Activated CD4-positive, alpha-beta T cell treated with anti-CD3 and anti-CD28 coated beads, Interleukin-2, Interleukin-4, amounts not matched to agents 100 ng/mL and 50 ng/mL, durations not matched to agents 16 hours and 8 hours (primary cell): ENCODE measurements at places on chromosomes 1 and 21.

- no peak for DNase-seq
These were observed 126.2 kb downstream of the EPHB2 start for GRCh38 chr1:22836850-22837249.

DNA sequence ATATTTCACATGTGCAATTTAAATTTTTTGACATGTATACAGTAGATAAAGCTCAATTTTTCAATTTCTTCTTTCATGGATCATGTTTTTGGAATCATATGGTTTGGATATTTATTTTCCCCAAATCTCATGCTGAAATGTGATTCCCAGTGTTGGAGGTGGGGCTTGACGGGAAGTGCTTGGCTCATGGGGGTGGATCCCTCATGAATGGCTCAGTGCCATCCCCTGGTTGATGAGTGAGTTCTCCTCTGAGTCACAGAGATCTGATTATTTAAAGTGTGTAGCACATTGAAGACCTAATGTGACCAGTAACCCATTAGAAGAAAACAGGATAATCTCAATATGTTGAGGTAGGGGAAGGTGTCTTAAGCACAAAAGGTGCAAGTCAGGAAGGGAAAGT is 9.1 kb upstream of the IFI16 start:
- DNase-seq: no peak

DNA sequence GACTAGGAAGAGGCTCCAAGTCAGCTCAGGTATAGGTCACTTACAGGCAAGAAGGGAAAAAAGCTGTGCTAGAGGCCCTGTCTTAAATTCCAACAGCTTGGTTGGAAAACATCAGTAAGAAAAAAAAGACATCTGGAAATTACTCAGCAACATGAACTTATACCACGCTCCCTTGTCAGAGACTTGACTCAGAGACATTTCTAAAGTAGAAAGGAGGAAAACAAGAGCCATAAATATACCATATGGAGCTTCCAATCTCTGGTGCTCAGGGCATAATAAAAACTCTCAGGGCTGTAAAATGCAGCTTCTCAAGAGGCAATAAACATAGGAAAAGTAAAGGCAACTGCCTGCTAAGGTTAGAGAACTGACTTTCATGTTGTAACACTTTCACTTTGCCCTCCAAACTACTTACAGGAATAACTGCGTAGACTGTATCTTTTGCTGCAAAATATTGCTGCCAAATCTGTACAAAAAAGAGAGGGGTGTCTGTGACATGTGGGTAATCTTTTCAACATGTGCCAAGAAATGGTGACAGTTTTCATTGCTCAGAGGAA is 14.7 kb downstream of the ATPAF1 start:
- no peak for DNase-seq

DNA sequence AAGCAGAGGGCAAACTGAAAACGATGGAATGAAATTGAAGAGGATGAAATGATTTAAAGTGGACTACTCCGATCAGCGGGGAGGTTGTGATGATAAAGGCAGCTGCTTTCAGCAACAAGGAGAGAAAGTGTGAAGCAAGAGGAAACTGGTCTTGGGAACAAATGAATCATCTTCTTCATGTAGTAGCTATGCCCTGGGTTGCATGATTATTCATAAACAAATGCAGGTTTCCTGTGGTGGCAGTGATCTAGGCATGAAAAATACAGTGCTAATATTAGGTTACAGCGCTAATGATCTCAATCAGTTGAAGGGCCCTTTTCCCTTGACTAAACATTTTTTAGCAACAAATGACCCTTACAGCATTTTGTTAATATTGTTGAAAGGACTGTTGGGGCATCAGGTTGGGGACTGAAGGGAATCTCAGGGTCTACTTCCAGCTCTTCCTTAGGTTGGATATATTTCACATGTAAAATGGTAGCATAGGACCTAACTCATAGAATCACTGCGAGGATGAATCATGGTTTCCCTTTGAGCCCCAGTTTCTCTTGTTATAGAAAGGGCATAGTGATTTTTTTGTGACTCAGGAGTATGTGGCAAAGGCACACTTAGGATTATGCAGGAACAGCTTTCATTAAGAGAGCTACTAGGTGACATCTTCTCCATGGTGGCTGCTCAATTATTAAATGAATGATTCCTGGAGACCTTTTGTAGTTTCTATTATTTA is 1.9 kb upstream of the ZFYVE9 start:
- peak; percentile 84 for DNase-seq

GRCh38 chr1:174963529-174964125 is 36.1 kb upstream of the CACYBP start:
- no peak for DNase-seq

DNA sequence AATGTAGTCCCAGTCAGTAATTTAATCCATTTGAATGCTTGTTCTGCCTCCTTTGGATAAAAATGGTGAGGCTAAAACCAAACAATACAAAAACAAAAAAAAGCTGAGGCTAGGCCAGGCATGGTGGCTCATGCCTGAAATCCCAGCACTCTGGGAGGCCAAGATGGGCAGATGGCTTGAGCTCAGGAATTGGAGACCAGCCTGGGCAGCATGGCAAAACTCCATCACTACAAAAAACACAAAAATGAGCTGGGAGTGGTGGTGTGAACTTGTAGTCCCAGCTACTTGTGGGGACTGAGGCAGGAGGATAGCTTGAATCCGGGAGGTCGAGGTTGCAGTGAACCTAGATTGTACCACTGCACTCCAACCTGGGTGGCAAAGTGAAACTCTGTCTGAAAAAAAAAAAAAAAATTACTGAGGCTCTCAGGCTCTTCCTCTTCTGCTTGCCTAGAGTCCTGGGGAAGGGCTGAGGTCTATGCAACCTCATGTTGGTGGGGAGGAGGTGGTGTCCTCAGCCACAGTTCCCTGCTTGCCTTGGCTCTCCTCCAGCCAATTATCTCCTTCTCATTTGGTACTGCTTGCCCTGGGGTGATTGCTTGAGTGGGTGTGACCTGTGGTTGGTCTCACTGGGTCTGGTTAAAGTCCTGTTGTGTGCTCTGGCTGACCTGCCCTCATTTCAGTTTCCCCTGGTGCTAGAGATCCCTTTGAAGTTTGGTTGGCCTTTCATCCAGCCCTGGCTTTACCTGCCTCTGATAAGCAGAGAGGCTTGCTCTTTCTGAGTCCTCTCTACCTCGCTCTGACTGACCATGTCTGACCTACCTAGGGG is 20.9 kb downstream of the S1PR1 start:
- no peak for DNase-seq

GRCh38 chr1:105934806-105935205 is 1121.7 kb upstream of the PRMT6 start:
- no peak for DNase-seq

DNA sequence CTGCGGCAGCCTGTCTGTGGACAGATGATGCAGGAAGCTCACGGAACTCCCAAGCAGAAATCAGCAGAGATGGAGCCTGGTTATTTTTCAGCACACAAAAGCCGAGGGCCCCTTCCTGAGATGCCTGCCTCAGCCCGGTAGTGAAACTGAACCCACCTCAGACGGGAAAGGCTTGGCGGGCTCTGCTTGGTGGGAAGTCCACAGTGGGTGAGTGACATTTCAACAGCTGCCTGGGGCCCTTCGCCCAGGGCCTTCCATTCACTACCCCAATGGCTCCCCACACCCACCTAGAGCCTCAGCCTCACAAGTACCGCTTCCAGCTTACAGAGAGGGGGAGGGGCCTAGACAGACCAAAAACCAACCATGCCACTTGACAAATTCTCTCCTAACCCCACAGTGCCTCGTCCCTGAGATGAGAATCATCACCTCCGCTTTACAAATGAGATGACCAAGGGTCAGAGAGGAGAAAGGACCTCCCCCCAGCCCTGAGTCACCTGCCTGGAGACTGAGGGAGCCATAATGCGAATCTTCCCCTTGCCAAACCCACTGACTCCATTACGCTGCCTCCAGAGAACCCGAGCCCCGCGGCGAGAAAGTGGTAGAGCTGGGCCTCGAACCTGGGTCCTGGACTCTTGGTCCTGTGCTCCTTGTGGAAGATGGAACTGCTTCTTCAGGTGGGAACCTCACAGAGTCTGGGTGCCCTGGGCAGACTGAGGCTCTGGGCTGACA is 3.4 kb upstream of the ECE1 start:
- DNase-seq: peak; percentile 74

DNA sequence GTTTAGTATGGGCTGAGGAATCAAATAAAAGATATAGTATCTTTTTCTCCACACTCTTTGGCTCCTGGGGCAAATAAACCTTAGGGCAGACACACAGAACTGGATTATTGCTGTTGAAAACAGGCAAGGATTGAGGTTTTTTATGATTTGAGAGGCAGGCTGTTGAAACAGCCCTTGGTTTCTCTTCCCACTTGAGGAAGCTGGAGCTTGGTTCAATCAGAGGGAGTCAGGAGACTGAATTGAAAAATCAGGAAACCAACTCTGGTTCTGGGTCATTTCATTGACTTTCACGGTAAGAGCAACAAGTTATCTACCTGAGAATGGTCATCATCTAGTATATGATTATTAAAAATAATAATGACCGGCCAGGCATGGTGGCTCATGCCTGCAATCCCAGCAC is 108.4 kb downstream of the CNIH3 start:
- no peak for DNase-seq

- no peak for DNase-seq
These were observed 136.9 kb downstream of the DUSP10 start for GRCh38 chr1:221604948-221605347.

DNA sequence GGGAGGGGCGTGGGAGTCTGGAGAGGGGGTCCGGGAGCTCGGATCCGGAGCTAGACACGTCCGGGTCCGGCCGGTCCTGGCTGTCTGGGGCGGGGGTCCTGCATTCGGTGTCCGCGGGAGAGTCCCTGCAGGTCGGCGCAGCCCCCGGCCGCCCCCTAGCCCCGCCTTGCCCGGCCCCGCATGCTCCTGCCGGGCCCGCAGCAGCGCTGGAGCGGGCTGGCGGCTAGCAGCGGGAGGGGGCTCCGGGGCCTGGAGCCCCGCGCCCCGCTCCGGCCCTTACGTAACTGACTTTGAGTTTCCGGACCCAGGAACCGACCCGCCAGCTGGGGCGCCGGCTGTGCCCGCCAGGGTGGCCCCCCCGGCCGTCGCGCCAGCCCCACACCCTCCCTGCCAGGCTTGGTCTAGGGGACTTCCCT is 26.9 kb upstream of the EPB41 start:
- DNase-seq: no peak

- DNase-seq: no peak
These were observed 19.1 kb upstream of the SLC35F3 start for GRCh38 chr1:233885196-233885920.

- DNase-seq: no peak
These were observed 3.3 kb upstream of the PCBP3 start for GRCh38 chr21:45640001-45640887.

- DNase-seq: no peak
These were observed 29.1 kb downstream of the PRRX1 start for GRCh38 chr1:170692866-170693575.

DNA sequence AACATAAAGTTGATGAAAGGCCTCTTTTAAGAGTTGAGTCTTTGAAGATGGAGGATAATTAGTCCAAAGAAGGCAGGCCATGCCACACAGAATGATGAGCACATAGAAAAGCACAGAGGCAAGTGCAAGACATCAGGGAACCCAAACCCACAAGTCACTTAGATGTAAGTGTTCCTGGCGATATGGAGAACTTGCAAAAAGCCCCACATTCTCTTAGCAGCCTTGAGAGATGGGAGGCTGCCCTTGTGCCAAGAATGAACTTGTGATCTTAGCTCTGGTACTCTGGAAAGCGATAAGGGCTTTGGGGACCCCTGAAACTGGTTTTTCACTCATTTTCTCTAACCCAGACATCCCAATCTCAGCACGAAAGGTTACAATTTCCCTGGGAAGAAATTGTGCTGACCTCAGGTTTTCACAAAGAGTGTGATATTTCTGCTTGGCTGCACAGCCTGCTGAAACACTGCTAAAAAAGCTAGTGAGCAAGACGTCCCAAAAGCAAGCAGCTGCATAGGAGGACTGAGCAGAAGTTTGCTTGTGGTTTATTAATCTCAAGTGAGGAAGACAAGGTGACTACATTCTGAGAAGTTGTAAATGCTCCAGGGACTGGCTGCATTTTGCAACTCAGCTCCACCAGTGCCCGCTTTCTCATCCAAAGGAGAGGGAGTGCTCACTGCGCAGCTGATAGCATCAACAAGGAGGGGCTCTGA is 496.9 kb upstream of the CAMK1G start:
- no peak for DNase-seq

GRCh38 chr1:156114919-156115513 is 505 bp downstream of the LMNA start:
- DNase-seq: no peak

DNA sequence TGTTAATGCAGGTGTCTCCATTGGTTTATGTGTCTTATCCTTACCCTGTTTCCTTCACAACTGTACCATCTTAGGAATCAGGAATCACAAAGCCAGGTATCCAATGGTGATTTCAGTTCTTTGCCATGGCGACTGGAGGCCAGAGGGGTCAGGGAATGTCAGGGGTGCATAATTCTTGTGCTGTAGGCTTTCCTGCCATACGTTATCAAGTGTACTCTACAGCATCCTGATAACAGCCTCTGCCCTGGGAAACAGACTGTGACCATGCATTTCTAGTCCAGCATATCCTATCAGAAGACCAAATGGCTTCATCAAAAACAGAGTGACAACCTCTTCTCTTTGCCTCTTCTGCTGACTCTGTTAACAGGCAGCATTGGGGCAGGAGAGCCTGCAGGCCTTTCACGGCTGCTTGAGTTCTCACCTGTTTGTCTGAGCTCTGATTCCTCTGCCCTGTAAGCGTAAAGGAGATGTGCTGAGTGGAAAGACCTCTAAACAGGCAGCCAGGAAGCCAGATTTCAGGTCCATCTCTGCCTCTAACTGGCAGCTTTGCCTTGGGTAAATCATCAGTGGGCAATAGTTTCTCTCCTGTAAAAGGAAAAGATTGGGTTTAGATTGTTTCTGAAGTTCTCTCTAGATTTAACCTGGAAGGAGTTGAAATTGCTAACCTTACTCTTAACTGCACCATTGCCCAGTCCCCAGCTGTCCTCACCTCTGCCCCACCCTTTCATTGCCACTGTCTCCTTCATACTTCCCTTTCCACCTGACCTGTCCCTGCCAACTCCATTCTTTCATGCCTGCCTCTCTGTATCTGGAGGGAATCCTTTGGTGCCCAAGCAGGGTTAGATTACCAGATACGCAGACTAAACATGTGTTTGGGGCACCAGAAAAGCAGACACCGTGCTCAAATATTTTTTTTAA is 80.2 kb downstream of the LRRC8D start:
- no peak for DNase-seq

DNA sequence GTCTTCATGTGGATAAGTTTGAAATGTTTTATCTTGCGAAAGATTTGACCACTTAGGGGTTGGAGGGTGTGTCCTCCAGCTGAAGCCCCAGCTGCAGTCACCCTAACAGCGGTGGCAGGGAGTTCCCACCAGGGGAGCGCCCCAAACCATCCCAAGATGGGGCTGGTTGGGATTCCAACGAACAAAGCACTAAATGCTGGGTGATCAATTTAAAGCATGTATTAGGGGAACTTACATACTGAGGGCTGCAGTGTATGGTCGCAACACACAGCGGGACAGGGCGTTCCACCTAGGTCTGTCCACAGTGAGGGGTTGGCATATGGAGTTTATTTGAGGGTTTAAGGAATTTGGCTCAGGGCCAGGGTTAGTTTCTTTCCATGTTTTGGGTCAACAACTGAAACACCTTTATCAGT is 26.3 kb downstream of the SLC37A1 start:
- no peak for DNase-seq
